ENCODE measurements at places on chromosomes 3 and 15. TPM values are rescaled to one million over a fixed set of nuclear protein-coding genes. Genes with fewer than 3 reads are reported as not detected.

WNT5A gene
- 25.5 TPM for total RNA-seq

SLC25A26 gene
- 17.3 TPM for total RNA-seq

SUSD5 gene
- total RNA-seq: 2.7 TPM

PCNP gene
- total RNA-seq: 104 TPM

LDHAL6B gene
- not detected for total RNA-seq

SENP8 gene
- total RNA-seq: 1.3 TPM

CCR8 gene
- not detected for total RNA-seq

LTF gene
- 1.1 TPM for total RNA-seq

GHSR gene
- total RNA-seq: not detected

EFCAB12 gene
- 1.7 TPM for total RNA-seq

SV2B gene
- 0.12 TPM for total RNA-seq

GRIP2 gene
- 5.4 TPM for total RNA-seq

CRBN gene
- 53.4 TPM for total RNA-seq

CPEB1 gene
- total RNA-seq: 27.2 TPM

SLC24A1 gene
- 11.3 TPM for total RNA-seq

LMLN gene
- total RNA-seq: 10.3 TPM

TRH gene
- total RNA-seq: 0.81 TPM

IL17RE gene
- total RNA-seq: 2.5 TPM

EPHA3 gene
- 2.9 TPM for total RNA-seq

PP2D1 gene
- total RNA-seq: not detected

ITIH4 gene
- total RNA-seq: 7.4 TPM

GOLGA8M gene
- total RNA-seq: 0.23 TPM

ALDH1A2 gene
- total RNA-seq: 27.1 TPM

GJD2 gene
- not detected for total RNA-seq

CDHR4 gene
- 3.2 TPM for total RNA-seq

TEX264 gene
- 27.1 TPM for total RNA-seq

SMAD6 gene
- 20.3 TPM for total RNA-seq

SLC22A14 gene
- not detected for total RNA-seq

FURIN gene
- 33.5 TPM for total RNA-seq

C2CD4A gene
- total RNA-seq: not detected

TMEM40 gene
- total RNA-seq: not detected

CHDH gene
- total RNA-seq: 3.9 TPM

CISH gene
- 18.4 TPM for total RNA-seq

LRRC3B gene
- total RNA-seq: 1.8 TPM

GOLGA8T gene
- total RNA-seq: 0.87 TPM

MCF2L2 gene
- 0.57 TPM for total RNA-seq

SLC28A2 gene
- not detected for total RNA-seq

RNU6-1 gene
- total RNA-seq: not detected

ROBO2 gene
- total RNA-seq: 4.9 TPM

SMCO1 gene
- total RNA-seq: not detected

DPPA2 gene
- total RNA-seq: not detected
